Left lung (tissue), 14 donors: ENCODE measurements at places on chromosomes 1 and 21. TPM values are rescaled to one million over a fixed set of nuclear protein-coding genes. Genes with fewer than 3 reads are reported as not detected.
A peak's percentile ranks its signal among the peaks of the same experiment; 100 is the strongest.

NLRP3 gene
- 1.1 TPM for polyA plus RNA-seq

S100A9 gene
- 28.2 TPM for polyA plus RNA-seq

KRTAP12-2 gene
- not detected for polyA plus RNA-seq

NHLH1 gene
- 0.25 TPM for polyA plus RNA-seq

VWA5B1 gene
- polyA plus RNA-seq = 1.2 TPM

RPTN gene
- polyA plus RNA-seq = not detected

ENSA gene
- 188 TPM for polyA plus RNA-seq

C1orf56 gene
- 11.2 TPM for polyA plus RNA-seq

CDA gene
- polyA plus RNA-seq = 0.60 TPM

LPAR3 gene
- polyA plus RNA-seq = 1.1 TPM

SAMD11 gene
- polyA plus RNA-seq = 50.3 TPM

CD101 gene
- 2.1 TPM for polyA plus RNA-seq

SLC45A3 gene
- 7.2 TPM for polyA plus RNA-seq

ZNF672 gene
- 20.3 TPM for polyA plus RNA-seq

KIF14 gene
- 6.7 TPM for polyA plus RNA-seq

GRCh38 chr1:184755226-184756065 is 788 bp upstream of the EDEM3 start:
- DNase-seq = peak; percentile 8

GRCh38 chr1:84412316-84412942 is 14.1 kb downstream of the DNASE2B start:
- no peak for DNase-seq

- no peak for DNase-seq
Observed at GRCh38 chr1:112849425-112850033, 106.5 kb downstream of the SLC16A1 start.

DNA sequence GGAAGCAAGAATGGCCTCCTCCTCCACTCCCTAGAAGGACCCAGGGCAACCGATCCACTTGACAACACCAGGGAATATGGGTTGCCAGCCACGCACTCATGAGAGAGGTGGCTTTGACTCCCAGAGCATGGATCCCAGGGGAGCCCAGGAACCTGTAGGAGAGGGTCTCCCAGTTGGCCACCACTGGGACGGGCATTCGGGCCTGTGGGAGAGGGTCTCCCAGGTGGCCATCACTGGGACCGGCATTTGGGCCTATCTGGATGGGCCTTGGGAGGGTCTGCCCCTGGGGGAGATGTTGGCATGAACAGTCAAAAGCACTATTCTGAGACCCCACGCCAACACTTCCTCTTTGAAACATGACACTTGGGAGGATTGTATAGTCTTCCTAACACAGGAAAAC is 565 bp downstream of the TFF1 start:
- no peak for DNase-seq

DNA sequence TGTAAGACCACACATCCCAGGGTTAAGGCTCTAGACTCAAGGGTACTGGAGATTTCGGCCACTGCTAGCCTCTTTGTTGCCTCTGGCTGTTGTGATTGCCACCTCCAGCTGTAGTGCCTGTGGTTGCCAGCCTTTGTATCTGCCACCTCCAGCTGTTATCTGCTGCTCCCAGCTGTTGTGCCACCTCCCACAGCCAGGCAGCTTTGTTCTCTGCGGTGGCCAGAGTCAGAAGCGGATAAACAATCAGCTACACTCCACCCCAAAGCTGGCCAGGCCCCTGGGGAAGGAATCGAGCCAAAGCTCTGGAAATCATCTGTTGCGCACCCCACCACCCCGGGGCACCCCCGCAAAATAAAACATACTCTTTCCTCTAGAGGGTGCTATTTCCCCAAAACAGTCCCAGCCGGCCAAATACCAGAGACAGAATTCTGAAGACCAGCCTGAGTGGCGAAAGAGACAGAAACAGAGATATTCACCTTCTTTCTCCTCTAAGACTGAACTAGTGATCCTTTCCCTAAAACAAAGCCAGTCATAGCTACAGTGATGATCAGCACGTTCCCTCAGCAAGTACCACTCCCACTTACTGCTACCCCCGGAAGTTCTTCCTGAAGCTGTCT is 14.8 kb upstream of the PIGM start:
- DNase-seq = no peak

DNA sequence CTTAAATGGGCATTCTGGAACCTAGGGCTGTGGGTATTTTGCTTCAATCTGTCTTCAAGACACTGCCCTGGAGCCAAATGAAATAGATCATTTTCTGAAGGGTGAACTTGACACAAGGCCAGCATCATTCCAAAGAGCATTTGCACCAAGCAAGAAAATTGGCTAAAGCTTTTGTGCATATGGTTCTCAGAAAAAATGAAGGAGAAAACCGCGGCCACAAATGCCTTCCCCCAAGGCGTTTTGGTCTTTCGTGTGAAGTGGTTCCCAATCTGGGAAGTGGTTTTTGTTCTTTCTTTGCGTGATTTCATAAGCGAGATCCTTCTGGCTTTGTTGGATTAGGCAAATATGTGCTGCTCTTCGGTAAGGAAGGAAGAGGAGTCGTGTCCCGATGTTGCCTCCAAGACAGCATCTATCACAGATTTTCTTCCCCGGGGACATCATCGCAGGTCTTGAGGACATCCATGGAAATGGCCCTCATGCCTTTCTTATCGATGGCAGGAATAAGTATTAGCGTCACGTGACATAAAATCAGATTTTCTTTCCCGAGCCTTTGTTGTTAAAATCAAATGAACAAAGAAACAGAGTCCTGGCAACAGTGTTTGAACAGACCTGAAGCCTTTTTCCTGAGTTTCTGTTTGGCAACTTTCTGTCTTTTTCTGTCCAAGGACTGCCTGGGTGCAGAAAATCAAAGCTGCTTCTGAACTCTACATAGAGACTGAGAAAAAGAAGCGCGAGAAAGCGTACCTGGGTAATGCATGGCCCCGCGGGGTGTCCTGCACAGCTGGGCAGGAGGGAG is 31.0 kb downstream of the ATP5PO start:
- DNase-seq = no peak

GRCh38 chr21:46666941-46667740 is 31.7 kb downstream of the PRMT2 start:
- DNase-seq = no peak

DNA sequence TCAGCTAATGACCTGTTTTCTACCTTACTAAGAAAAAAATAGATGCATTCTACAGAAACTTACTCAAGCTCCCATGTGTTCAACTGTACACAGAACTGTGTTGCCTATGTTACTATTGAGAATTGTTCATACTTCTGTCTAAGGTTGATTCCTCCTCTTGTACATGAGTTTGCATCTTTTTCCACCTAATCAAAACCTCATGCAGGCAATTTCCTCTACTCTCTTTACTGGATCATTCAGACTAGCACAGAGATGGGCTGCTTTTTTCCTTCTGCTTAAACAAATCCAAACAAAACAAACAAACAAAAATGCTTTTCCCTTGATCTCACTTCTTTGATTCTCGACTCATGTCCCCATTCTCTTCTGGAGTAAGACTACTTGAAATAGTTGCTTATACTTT is 58.8 kb upstream of the PTGFR start:
- no peak for DNase-seq

GRCh38 chr21:27564684-27565301 is 597.9 kb upstream of the ADAMTS5 start:
- DNase-seq = no peak

- no peak for DNase-seq
Observed at GRCh38 chr1:11629184-11630016, 24.8 kb downstream of the FBXO2 start.

DNA sequence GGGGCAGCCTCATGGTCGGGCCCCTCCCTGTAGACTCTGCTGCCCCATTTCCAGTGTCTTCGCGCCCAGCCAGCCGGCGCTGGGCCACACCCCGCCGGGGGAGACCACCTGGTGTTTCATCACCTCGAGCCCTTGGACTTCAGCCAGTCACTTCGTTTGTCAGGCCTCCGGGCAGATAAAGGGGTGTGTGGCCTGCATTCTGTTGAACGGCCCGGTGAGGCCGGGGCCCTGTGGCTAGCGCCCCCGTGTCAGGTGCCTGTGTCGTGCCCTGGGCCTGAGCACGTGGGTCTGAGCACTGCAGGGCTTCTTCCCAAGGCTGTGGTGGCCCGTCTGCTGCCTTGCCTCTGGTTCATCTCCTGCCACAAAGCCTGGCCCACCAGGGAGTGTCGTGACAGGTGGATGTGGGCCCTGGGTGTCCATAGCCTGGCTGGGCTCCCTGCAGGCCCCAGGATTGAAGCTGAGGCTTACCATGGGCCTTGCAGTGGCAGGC is 65.2 kb upstream of the DIP2A start:
- no peak for DNase-seq

DNA sequence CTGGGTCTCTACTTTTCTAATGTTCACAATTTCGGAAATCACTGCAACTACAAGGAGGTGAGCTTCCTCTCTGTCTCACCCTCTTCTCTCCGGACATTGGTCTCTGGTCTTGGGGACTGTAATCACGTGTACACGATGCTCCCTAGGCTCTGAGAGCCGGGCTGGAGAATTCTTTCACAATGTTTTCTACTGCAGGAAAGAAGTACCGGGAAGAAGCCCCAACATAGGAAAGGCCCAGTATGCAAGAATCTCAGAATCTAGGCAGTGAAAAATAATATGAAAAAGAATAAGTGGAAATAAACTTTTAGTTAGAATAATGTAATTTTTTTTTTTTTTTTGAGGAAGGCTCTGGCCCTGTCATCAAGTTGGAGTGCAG is 13.5 kb upstream of the HJV start:
- no peak for DNase-seq

DNA sequence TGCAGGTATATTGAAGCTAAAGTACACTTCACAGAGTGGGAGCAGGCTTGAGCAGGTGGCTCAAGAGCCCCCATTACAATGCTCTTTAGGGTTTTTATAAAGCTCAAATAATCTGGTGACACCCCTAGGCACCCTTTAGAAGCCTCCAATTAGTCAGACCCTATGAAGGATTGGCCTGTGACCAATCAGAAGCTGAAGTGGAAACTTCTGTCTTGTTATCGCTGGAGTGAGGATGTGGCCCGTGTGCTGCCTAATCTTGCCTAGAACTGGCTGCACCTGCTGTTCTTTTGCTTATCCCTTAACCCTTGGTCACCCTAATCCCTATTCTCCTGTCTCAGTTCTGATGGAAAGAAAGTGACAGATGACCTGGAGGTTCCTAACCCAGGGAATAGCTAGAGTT is 70.8 kb upstream of the ABCG1 start:
- no peak for DNase-seq

DNA sequence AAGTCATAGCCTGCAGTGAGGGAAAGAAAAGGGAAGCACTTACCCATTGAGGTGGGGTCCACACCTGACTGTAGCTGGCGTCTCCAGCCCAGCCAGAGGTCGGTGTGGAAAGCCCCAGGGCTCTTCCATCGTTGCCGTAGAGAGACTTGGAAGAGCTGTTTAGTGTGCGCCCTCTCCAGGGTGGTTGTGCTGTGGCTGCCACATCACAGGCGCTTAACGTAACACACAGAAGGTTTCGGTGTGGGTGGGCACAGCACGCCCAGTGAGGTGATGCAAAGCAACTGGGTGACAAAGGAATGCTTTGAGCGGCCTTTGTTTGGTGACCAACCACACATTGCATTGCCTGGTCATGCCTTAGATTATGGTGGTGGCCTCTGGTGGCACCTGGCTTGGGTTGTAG is 36.8 kb upstream of the KIF1B start:
- no peak for DNase-seq

DNA sequence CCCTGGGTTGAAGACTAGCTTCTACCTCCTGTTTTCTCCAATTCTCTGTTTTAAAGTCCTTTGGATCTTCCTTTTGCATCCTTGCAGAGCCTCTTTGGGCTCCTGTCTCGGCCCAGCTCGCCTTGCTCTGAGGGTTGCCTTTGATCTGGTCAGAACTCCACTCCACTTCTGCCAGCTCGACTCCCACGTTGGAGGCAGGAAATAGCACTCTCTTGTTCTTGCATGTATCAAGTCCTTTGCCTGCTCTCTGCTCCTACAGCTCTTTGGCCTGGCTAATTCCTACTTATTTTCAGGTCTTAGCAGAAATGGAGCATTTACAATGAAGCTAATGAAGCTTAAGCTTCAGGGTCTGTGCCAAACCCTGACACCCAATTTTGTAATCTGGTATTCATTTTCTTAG is 21.1 kb upstream of the B3GALNT2 start:
- no peak for DNase-seq

GRCh38 chr1:89739844-89740216 is 81.0 kb upstream of the LRRC8D start:
- no peak for DNase-seq

DNA sequence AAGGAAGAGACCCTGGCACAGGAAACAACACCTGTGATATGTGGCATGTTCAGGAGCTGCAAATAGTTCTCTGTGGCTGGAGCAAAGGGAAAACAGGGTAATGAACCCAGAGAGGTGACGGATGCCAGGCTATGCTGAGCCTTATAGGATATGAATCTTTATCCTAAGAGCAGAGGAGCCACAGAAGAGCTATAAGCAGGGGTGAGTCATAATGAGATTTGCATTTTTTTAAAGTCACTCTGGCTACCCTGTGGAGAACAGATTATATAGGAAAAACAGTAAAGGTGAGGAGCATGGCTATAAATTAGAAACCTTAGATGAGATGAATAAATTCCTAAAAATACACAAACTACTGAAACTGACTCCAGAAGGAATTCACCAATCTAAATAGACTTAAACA is 12.8 kb upstream of the MPL start:
- DNase-seq = no peak

DNA sequence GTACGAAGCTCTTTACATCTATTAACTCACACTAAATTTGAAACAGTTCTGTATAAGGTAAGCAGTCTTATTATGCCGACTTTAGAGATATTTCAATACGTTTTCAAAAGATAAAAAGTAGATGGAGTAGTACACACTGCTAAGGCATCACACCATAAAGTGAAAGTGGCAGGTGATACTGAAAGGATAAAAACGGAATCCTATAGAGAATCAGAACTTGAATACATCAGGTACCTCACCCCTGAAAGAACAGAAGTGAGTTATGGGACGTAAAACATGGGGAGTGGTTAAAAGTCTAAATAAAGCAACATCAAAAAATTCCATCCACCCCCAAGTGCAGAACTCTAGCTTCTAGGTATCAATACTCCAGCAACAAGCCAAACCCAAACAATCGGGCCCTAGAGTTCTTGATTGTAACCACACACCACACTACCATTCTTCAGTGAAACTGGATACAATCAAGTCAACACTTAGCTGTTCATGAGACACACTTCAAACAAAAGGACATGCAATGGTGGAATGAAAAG is 142.6 kb downstream of the SMYD3 start:
- DNase-seq = no peak

DNA sequence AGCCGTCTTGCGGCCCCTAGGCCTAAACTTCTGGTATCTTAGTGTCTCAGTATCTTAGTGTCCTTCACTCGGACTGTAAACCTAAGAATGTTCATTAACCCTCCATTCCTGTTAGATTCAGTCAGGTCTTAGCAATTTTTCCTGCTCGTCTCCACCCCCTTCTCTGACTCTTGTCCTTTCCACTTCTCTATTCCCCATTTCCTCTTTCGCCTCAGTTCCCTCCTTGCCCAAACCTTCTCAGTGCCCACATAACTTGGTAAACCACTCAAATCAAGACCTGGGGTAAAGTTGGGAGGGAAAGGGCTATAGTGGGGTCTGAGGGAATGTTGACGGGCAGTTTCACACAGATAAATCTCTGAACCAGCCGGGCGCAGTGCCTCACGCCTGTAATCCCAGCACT is 726 bp upstream of the FCER1G start:
- DNase-seq = no peak
